ENCODE measurements at places on chromosomes 11 and 22.

- no peak for DNase-seq
These were observed 958.7 kb upstream of the FAT3 start for GRCh38 chr11:91265946-91266345.

GRCh38 chr11:76444065-76444383, 794 bp upstream of the EMSY start:
- DNase-seq: no peak

GRCh38 chr11:102603576-102603975, 21.6 kb downstream of the MMP20 start:
- DNase-seq: no peak

DNA sequence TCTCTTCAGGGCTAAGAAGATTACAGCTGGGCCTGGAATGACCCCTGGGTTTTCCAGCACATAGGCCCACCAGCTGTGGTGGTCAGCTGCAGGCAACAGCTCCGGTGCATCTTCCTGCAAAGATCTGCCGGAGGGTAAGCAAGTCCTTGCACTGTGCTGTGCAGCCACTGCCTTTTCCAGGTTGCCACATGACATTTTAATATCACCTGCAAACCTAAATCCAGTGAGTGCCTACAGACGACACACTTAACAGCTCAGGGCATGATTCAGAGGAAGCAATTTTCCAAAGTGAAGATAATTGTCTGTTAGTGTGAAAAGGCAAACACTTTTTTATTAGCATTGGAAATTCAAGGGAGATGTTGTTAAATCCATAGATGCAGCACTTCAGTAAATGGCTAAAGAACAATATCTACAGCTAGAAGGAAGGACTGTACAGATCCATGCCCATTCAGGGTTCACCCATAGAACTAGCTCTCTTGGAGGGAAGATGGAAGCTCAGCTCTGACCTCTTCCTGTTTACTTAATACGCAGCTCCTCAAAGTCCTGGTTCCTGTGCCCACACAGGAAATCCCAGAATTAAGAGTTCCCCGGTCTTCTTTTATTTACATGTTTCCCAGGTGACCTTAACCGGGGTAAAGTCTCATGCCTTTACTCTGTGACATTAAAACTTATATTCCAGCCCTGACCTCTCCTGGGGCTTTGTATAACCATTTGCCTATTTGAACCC, 13.3 kb upstream of the NRIP3 start:
- DNase-seq: no peak

DNA sequence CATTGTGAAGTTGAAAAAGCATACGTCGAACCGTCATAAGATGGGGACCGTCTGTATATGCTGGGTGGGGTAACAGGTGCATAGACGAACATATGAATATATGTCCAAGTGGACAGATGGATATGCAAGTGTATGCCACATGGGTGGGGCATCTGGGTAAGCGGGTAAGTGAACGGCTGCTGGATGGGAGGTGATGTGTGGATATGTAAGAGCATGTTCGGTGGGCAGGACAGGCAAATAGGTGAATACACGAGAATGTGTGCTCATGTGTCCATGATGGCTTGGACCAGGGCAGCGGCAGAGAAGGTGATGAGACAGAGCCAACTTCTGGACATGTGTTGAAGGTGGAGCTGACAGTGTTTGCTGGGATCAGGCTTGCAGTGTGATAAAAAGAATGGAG, 12.0 kb downstream of the IFITM10 start:
- no peak for DNase-seq

DNA sequence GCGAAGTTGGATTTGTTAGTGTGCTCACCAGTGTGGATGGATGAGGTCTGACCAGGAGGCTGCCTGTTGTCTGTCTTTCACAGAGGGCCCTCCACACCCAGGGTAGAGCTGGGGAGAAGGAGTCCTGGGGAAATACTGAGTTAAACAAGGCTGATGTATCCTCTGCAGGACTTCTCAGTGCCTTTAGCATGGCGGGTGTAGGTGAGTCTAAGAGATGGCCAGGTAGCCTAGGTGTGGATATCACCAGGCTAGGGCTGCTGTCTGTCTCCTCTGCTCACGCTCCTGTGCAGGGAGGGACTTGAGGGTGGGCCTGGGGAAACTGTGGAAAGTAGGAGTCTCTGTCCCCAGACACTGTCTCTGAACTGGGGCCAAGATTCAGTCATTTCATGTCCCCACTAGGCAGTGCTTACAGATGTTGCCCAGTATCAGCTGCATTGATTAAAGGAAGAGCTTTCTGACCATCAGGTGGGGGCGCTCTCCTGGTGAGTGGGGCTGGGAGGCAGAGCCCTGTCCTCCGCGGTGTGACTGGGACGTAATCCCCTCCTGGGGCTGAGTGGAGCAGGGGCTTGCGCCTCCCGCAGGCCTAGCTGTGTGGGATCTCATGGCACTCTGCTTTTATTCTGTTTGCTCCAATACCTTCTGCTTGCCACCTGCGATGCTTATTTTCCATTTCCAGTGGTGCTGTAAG, 35.5 kb upstream of the CCDC188 start:
- DNase-seq: no peak

GRCh38 chr11:108228251-108228650, 5.4 kb downstream of the ATM start:
- no peak for DNase-seq

- no peak for DNase-seq
These were observed 28.2 kb upstream of the TOLLIP start for GRCh38 chr11:1337647-1338007.

DNA sequence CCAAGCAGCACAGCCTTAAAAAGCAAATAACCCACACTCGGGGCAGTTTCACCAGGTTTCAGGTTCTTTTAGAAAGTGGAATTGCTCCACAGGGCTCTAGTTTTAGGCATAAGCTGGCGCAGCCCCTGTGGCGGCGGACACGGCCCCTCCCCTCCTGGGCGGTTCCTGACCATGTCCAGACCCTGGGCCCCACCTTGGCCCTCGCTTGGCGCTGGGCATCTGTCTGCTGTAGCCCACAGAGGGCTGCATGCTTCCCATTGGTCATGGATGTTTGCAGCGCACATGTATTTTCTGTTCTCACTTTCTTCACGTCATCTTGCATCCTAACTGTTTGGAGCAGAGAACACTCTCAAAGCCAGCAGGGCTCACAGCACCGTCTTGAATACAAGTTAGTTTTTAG, 244.3 kb downstream of the BRD1 start:
- no peak for DNase-seq

DNA sequence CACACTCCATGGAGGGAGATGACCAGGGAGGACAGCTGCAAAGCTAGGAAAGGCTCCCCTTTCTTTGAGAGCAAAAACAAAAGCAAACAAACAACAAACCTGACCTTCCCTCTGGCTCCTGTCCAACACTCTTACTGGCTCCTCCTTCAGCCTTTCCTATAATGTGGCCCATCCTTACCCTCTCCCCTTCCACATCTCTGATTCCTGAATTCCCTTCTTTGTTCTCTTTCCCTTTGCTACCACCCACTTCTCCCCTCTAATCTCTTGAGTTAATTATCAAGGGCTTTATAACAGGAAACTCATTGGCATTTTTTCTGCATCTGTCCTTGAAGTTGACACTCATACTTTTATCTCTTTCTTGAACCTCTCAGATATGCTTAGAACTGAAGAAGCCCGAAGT, 56.3 kb downstream of the ZNF280B start:
- DNase-seq: no peak

- DNase-seq: no peak
These were observed 55.5 kb upstream of the GRAMD1B start for GRCh38 chr11:123374622-123374968.

- DNase-seq: no peak
These were observed at the start of gene CCDC88B for GRCh38 chr11:64339754-64340408. TSS of gene CCDC88B (plus strand) at chr11:64340204. CDS start at chr11:64340267, 63 bp downstream.

- no peak for DNase-seq
These were observed 52.9 kb upstream of the RTL6 start for GRCh38 chr22:44550711-44551491.

Data from NCI-H1417 treated with DMSO at 0.1 percent for 48 hours (cell line).